ENCODE measurements at places on chromosomes 3 and 15.

GRCh38 chr15:48547286-48547685 lies 98.2 kb downstream of the FBN1 start:
- ATAC-seq = no peak

DNA sequence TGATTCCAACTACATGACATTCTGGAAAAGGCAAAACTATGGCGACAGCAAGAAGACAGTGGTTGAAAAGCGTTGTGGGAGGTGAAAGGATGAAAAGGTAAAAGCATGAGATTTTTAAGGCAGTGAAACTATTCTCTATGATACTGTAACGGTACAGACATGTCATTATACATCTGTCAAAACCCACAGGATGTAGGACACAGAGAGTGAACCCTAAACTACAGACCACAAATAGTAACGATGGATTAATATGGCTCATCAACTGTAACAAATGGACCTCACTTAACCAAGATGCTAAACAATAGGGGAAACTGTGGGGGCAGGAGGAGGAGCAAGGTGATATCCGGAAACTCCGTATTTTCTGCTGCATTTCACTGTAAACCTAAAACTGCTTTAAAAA lies 39.1 kb downstream of the MYO9A start:
- no peak for ATAC-seq

DNA sequence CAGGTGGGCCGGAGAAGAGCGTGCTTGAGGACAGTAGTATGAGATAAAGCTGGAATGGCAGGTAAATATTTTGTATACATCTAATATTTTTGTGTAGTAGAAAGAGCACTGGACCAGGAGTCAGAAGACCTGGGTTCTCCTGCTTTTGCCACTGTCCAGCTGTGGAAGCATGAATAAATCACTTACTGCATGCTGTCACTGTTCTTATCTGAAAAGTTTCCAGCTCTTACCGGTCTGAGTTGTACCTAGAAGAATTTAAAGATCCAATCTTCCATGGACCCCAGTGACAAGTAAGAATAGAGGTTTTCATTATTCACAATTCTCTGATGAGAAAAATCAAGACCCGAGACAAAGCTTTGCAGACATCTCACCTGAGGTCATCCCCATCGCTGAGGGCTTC lies 5.9 kb downstream of the XPC start:
- no peak for ATAC-seq

- no peak for ATAC-seq
Observed at GRCh38 chr3:110327870-110328269, 743.7 kb upstream of the NECTIN3 start.

GRCh38 chr3:99711351-99711750 lies 73.0 kb downstream of the COL8A1 start:
- no peak for ATAC-seq

DNA sequence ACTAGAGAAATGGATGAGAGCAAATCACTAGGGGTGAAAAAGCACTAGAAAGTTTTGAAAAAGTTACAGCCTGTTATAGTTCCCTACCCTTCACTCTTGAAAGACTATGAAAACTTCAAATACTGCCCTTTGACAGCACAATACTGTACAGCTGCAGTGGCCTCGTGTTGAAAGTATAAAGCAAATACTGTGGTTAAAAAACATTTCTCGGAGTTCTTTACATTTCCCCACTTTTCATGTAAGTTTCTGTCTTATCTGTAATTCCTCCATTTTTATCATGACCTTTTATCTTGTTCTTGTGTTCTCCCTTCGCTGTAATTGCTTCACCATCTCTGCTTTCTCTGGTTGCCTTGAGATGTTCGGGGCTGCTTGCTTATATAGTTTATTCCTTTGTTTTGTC lies 423.8 kb upstream of the CFAP20DC start:
- ATAC-seq = no peak

GRCh38 chr3:196219194-196219969 lies 3.0 kb downstream of the SLC51A start:
- ATAC-seq = peak; percentile 98

DNA sequence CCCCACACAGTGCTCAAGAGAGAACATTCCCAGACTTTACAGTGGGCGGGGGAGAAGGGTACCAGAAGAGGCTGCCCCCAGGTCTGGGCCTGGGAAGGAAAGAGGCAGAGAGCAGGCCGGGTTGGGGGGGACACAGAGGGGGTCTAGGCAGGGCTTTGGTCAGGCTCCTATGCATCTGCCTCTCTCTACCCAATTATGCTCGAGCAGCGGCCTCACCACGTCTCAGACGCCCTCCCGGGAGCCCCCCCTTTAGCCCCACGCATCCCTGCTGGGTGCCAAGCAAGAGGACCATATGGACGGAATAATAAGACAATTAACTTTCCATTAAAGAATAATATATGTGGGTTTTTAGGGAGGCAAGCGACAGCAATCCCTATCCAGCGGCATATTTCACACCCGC lies 32.8 kb downstream of the CACNA2D2 start:
- ATAC-seq = peak; percentile 62

- ATAC-seq = no peak
Observed at GRCh38 chr3:64107190-64107589, 83.9 kb upstream of the PSMD6 start.

- no peak for ATAC-seq
Observed at GRCh38 chr3:15291589-15292541, 40.5 kb downstream of the SH3BP5 start.

DNA sequence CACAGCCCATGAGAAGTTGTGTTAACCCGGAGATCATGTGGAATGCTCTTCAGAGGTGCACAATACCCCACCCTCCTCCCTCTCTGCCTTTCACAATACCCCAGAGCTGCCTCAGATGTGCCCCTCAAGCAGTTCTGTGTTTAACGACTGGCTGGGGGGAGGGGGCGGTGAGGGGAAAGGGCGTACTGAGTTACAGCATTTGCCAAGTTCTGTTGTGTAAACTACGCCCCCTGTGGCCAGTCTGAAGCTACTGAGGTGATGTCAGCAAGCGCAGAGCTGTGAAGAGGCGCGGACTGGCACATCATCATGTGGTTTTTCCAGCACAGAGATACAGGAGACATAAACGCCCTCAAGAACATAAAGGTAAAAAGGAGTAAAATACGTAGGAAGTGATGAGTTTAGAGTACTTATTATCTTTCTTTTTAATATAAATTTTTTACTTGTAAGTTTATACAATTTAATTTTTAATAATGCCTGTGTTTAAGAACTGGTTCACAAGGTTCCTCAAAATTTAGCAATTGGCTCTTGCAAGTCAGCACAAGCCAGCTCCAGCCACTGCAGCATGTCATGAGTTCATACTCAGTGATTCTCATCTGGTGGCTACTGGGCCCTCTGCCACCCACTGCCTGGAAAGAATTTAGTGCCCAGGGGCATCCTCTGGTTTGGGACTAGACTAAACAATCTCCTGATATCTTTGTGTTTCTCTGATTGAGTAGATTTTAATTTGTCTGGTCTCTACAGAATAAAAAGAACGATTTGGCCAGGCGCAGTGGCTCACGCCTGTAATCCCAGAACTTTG lies 1.7 kb downstream of the EPB42 start:
- peak; percentile 70 for ATAC-seq

DNA sequence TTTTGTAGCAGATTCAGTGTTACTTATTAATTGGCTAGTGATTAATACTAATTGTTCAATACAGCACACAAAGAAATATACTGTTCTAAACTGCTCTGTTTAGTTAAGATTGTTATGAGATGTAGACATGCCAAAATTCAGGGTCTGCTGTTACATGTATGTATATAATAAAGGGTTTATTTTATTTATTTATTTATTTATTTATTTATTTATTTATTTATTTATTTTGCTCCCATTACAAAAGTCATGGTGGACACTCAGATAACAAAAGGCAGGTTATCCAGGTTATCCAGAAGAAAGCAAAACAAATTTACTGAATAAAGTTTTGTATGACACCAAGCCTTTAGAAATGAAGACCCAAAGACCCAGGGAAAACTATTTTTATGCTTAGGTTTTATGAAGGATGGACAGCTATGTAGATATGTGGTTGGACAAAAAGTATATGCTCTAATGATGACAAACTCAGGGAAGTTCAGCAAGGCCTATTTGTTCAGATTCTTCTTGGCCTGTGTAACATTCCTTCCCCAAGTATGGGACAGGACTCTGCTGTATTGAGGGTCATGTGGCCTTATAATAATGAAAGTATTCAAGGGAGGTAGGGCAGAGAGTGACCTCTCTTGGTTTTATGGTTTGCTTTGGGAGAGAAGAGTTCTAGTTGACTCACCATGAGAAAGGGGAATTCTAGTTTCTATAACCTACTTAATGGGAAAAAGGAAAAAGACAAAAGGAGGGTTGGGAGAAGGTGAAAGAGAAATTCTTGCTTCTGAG lies 1056.8 kb downstream of the ROBO2 start:
- no peak for ATAC-seq

GRCh38 chr3:181313335-181313734 lies 323.8 kb upstream of the DNAJC19 start:
- ATAC-seq = no peak

GRCh38 chr15:89075101-89075640 lies 13.1 kb upstream of the ABHD2 start:
- no peak for ATAC-seq

- ATAC-seq = no peak
Observed at GRCh38 chr3:44337248-44337785, 1.2 kb upstream of the TCAIM start.

- ATAC-seq = no peak
Observed at GRCh38 chr15:87638554-87639083, 617.9 kb downstream of the NTRK3 start.

- no peak for ATAC-seq
Observed at GRCh38 chr3:77919244-77919643, 879.3 kb downstream of the ROBO2 start.

- ATAC-seq = no peak
Observed at GRCh38 chr15:87118846-87119245, 1039.2 kb downstream of the AGBL1 start.

GRCh38 chr15:40787991-40788390 lies 18.2 kb downstream of the C15orf62 start:
- no peak for ATAC-seq

DNA sequence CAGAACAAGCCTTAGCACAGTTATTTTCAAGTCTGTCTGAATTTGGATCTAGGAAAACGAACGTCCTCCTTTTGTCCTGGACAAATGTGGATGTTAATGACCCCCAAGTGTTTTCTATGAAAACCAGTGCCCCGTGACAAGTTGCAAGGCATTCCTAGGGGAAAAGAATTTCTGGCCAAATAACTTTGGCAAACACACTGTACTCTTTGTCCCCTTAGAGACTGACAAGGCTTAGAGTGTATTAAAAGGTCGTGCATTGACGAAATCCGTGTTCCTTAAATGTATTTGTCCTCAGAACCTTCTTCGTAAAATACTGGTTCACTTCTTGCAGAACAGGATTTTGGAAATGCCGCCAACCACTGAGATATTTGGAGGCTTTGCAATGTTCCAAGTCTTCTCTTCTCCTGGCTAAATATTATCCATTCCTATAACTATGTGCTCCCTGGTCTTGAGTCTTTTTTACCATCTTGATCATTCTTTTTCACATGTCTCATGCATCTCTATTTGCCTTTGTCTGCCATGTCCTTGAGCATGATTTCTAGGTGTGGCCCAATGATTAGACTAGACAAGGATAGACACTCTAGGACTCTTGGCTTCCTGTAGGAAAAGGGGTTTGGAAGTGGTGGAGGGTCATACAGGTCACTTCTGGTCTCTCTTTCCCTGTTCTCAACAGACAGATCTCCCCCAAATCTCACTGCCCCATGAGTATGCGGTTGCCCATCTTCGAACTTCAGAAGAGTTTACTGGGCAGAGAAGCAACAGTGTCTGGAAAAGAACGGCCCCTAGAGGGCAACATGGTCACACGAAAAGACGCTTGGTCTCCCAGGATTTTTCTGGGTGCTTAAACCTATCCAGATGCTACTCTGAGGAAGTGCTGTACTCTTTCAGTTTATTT lies 117.5 kb downstream of the EDEM1 start:
- peak; percentile 58 for ATAC-seq

- ATAC-seq = peak; percentile 76
Observed at GRCh38 chr3:149536429-149536828, 61.9 kb downstream of the TM4SF4 start.

- no peak for ATAC-seq
Observed at GRCh38 chr3:15313461-15313860, 18.9 kb downstream of the SH3BP5 start.

- ATAC-seq = peak; percentile 97
Observed at GRCh38 chr15:78709263-78709882, 68.4 kb upstream of the CHRNB4 start.

DNA sequence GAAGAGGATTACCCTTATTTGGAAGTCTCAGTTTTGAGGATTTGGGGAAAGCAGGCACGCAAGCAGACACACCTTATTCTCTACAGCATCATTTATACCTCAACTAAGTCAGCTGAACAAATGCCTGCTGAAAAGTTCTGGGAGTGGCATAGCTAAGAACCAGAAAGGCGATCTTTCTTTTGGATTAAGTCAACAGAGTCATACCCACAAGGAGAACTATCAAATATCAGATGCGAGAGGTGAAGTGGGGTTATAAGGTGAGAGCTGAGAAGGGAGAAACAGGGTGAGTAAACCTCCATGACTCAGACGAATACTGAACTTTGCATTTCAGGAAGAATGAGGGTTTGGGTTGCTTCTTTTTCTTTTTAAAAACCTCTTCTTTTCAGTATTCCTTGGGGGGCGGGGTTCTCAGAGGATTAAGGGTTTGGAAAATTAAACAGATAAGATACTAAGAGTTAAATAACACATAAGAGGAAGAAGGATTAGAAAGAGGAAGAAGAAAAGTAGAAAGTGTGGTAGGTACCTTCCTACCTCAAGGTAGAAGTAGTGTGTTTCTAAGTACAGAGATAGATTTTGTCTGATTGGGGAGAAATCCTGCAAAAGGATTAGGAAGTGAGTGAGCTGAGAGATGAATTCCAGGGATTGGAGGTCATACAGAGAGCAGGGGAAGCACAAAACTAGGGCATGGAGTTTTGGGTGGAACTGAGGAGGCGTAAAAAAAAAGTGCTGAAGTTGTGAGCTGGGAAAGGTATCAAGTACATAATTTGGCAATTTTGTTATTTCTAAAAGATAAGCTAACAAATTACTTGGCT lies 41.3 kb upstream of the ICE2 start:
- peak; percentile 67 for ATAC-seq

DNA sequence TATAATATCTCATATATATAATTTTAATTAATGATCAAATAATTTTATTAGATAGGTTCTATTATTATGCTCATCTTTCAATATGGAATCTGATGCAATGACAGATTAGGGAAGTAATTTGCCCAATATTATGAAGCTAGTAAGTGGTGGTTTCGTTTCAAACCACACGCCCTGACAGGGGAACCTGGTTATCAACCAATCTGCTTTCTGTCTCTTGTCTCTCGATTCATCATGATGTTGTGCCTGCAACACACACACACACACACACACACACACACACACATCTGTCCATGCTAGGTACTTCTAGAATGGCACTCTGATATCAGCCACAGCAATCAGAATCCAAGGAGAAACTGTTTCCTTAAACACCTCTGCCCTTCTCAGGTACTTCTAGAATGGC lies 128.4 kb downstream of the ZBBX start:
- no peak for ATAC-seq

DNA sequence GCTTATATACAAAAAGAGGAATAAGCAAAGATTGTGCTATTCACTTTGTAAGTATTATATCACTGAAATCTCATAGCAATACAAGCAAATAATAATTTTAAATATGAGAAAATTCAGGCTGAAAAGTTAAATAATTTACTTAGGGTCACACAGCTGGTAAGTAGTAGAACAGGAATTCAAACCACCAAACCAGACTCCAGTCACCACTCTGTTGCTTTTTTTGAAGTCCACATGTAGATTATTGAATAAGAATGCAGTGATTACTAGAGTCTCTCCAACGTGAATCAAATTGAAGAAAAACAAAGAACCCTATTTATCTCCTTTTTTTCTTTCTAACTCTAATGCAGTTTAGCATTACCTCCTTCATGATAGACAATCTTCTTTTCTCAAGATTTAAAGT lies 15.9 kb downstream of the SPICE1 start:
- ATAC-seq = no peak

GRCh38 chr3:59540241-59540640 lies 490.4 kb upstream of the CFAP20DC start:
- no peak for ATAC-seq
